Right ventricle myocardium inferior (tissue), 1 donor: ENCODE measurements at places on chromosomes 3 and 15.

GRCh38 chr3:194449913-194450312, 36.9 kb downstream of the ATP13A3 start:
- DNase-seq = no peak

DNA sequence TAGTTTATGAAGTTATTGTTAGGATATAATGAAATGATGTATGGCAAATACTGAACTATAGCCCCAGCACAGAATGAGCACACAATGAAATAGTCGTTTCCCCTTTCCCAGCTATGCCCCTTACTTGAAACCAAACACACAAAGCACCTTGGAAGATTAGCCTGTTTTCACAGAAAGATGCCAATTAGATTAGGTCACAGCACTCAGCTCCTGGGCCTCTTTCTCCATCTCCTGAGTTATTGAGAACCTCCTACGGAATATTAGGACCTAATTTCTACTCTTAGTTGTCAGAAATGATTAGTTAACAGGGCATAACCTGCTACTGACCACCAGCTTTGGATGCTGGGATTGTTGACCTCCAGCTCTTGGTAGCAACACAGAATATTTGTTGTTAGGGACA, 269.4 kb upstream of the ROPN1 start:
- DNase-seq = no peak

GRCh38 chr3:44439499-44440295, 37.8 kb downstream of the ZNF445 start:
- peak; percentile 88 for DNase-seq

- DNase-seq = no peak
Observed at GRCh38 chr15:85282504-85283115, 97.8 kb upstream of the AKAP13 start.
